ENCODE measurements at places on chromosomes 4 and X. TPM values are rescaled to one million over a fixed set of nuclear protein-coding genes. Genes with fewer than 3 reads are reported as not detected.

- no peaks in the 10 kb centered on the region for H3K4me1 ChIP-seq
- no peaks in the 10 kb centered on the region for H3K27me3 ChIP-seq
- no peaks in the 10 kb centered on the region for H3K36me3 ChIP-seq
- no peak overlapping the region for H3K27ac ChIP-seq
These were observed 935.3 kb downstream of the FAT4 start for GRCh38 chr4:126250006-126250405.

- DNase-seq = peak; percentile 25
- no peak overlapping the region for H3K4me3 ChIP-seq
- H3K4me1 ChIP-seq = peaks cover 7% of the 10 kb centered on the region
- H3K27ac ChIP-seq = no peak overlapping the region
- H3K36me3 ChIP-seq = no peaks in the 10 kb centered on the region
These were observed 131.8 kb upstream of the TMLHE start for GRCh38 chrX:155744534-155744933.

GPR50 gene
- not detected for total RNA-seq

DNA sequence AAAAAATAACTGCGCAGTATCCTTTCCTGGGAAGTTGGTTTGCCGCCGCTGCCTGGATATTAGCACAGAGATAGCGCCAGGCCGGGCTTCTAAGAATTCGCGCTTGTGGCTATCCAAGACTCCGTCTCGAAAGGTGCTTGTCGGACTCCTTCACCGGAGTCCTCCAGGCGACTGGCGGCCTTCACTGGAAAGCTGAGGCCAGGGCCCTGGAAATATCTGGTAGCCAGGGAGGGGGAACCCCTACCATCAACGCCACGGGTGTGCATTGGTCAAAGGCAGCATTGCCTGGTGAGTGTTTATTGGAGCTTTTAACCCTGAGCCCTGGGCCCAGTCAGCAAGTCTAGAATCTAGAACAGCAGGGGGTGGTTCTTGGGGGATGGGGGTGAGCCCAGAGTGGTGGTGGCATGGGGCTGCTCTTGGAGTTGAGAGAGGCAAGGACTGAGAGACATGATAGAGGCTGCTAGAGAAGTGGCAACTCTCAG is 577 bp upstream of the PIM2 start:
- H3K27me3 ChIP-seq = no peaks in the 10 kb centered on the region
- no peak for DNase-seq
- peaks cover 3% of the 10 kb centered on the region for H3K36me3 ChIP-seq
- H3K27ac ChIP-seq = peak overlapping the region; percentile 75
- no peaks in the 10 kb centered on the region for H3K4me1 ChIP-seq
- H3K4me3 ChIP-seq = no peak overlapping the region

DNA sequence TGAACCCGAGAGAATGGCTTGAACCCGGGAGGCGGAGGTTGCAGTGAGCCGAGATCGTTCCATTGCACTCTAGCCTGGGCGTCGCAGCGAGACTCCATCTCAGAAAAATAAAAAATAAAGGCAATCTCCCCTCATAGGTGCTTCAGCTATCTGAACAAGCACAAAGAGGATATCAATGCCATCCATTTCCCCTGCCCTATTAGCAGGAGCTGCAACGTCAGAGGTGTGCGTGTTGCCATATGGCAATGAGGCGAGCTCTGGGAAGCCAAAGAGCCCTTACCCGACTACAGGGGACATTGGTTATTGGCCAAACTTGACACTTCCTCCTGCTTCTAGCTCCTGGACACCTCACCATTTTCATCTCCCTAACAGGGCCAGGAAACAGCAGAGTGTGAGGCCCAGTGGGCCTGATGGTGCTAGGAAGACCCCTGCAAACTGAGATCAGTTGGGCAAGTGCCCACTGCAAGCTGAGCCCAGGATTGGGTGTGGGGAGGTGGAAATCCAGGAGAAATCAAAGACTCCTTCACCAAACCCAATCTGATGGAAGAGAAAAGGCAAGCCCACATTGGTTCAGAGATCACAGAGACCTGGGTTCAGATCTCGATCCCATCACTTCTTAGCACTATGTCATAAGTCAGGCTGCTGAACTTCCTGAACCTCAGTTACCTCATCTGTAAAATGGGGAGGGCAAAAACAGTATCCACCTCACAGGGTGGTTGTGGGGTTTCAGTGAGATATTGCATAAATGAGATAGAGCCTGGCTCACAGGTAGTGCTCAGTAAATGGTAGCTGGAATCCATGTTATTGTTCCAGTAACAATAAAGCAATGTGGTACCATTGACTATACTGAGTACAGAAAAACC is 21.2 kb downstream of the SLC25A5 start:
- H3K4me1 ChIP-seq = no peaks in the 10 kb centered on the region
- H3K27me3 ChIP-seq = peaks cover 2% of the 10 kb centered on the region
- H3K27ac ChIP-seq = no peak overlapping the region
- DNase-seq = no peak

GRCh38 chrX:123797543-123798447 is 62.1 kb upstream of the XIAP start:
- no peaks in the 10 kb centered on the region for H3K27me3 ChIP-seq
- no peak overlapping the region for H3K4me3 ChIP-seq
- no peaks in the 10 kb centered on the region for H3K4me1 ChIP-seq

- no peak overlapping the region for H3K4me3 ChIP-seq
- no peak for DNase-seq
- no peak overlapping the region for H3K27ac ChIP-seq
- H3K4me1 ChIP-seq = no peaks in the 10 kb centered on the region
- no peaks in the 10 kb centered on the region for H3K36me3 ChIP-seq
These were observed 6.0 kb upstream of the VSIG4 start for GRCh38 chrX:66045894-66046293.

GRIA2 gene
- total RNA-seq = 5.6 TPM

GRCh38 chr4:56425518-56425917 is 9.9 kb downstream of the PPAT start:
- H3K4me1 ChIP-seq = no peaks in the 10 kb centered on the region
- H3K36me3 ChIP-seq = no peaks in the 10 kb centered on the region
- H3K27me3 ChIP-seq = no peaks in the 10 kb centered on the region
- no peak overlapping the region for H3K27ac ChIP-seq

DNA sequence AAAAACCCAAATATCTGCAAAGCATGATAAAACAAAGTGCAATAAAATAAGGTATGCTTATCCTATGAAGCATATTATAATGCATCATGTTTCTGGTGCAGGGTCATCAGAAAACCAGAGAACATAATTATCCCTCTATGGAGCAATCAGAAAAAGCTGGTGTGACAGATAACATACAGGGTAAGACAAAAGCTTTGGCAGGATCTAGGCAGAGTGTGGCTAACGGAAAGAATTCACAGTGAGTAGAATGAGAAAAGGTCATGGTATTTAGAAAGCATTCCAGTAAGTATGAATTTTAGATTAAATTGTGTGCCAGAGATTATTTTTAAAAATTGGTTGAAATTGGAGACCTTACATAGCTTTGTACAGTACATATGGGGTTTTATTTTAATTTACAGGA is 29.0 kb upstream of the UGT2B4 start:
- no peak overlapping the region for H3K4me3 ChIP-seq
- H3K27me3 ChIP-seq = no peaks in the 10 kb centered on the region
- DNase-seq = peak; percentile 14
- H3K27ac ChIP-seq = no peak overlapping the region

WAS gene
- total RNA-seq = 37.2 TPM

- H3K4me3 ChIP-seq = no peak overlapping the region
- no peak overlapping the region for H3K27ac ChIP-seq
- H3K27me3 ChIP-seq = no peaks in the 10 kb centered on the region
- no peaks in the 10 kb centered on the region for H3K4me1 ChIP-seq
- no peaks in the 10 kb centered on the region for H3K36me3 ChIP-seq
- DNase-seq = no peak
These were observed 655.1 kb upstream of the ADGRL3 start for GRCh38 chr4:60544981-60545380.

LRAT gene
- 0.37 TPM for total RNA-seq

KCTD8 gene
- total RNA-seq = 0.06 TPM

DNA sequence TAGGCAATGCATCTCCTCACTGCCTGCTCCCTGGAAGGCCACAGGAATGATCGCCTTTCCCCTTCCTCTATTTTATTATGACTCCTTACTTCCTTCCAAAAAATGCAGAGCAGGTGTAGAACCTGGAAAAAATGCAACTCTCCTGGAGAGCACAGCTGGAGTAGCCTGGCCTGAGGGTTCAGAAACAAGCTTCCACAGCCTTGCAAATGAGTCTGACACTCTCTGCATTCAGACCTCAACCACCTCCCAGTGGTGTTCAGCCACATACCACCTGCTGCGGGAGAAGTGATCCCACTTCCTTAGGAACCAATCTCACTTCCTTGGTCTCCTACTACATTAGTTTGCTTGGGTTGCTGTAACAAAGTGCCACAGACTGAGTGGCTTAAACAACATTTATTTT is 368.1 kb upstream of the NOCT start:
- H3K27ac ChIP-seq = no peak overlapping the region
- no peaks in the 10 kb centered on the region for H3K4me1 ChIP-seq
- H3K36me3 ChIP-seq = no peaks in the 10 kb centered on the region
- H3K27me3 ChIP-seq = no peaks in the 10 kb centered on the region
- no peak overlapping the region for H3K4me3 ChIP-seq

- no peaks in the 10 kb centered on the region for H3K36me3 ChIP-seq
- no peak for DNase-seq
These were observed 11.2 kb downstream of the CITED1 start for GRCh38 chrX:72294497-72294896.

DNA sequence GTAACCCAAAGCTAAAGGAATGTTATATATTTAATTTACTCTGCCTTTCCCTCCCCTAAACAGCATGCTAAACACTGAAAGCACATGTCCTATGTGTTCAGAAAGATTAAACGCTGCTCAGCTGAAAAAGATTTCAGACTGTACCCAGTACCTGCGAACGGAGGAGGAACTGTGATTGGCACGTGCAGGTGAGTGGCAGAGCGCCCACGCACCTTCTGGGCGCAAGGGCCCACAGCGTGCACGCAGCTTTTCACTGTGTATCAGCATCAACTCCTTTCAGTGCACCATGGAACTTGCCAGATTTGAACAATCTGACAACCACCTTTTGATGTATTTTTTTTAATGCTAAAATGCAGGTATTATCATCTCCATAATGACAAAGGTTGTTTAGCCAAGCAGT is 87.7 kb downstream of the RFC1 start:
- no peak overlapping the region for H3K4me3 ChIP-seq
- no peak overlapping the region for H3K27ac ChIP-seq
- no peaks in the 10 kb centered on the region for H3K4me1 ChIP-seq
- H3K27me3 ChIP-seq = no peaks in the 10 kb centered on the region
- DNase-seq = no peak
